ENCODE measurements at places on chromosomes 7 and 10.

DNA sequence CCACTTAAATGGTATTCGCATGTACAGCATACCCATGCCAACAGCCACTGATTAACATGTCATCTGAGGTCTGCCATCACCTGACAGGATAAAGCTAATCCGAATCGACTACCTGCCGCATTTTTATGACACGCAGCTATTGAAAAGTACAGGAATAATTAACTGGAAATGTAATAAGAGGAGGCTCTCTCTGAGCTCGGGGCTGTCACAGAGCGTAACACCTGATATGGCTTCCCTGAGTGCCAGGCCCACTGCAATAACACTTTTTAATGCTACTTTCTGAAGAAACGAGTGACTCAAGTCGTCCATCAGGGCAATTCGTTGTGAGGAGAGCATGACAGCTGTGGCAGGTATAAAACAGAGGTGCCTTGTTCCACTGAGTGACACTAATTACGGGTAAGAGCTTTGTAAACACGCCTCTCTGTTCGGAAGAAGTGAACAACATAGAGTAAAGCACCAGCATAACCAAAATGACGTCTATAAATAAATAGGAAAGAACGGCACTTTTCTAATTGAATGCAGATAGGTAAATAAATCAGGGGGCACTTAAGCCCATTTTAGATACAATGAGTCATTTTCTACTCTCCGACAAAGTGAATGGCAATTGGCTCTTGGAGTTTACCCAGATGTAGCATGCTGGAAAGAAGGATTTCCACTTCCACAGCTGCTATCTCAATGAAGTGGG lies 56.5 kb upstream of the CREB5 start:
- no peak for DNase-seq

- no peak for DNase-seq
These were observed 109.4 kb upstream of the PDCD4 start for GRCh38 chr10:110762109-110762848.

GRCh38 chr10:78203915-78204818 lies 170.5 kb downstream of the RPS24 start:
- DNase-seq: peak; percentile 36

- no peak for DNase-seq
These were observed 55.2 kb upstream of the GDF10 start for GRCh38 chr10:47244560-47245500.

DNA sequence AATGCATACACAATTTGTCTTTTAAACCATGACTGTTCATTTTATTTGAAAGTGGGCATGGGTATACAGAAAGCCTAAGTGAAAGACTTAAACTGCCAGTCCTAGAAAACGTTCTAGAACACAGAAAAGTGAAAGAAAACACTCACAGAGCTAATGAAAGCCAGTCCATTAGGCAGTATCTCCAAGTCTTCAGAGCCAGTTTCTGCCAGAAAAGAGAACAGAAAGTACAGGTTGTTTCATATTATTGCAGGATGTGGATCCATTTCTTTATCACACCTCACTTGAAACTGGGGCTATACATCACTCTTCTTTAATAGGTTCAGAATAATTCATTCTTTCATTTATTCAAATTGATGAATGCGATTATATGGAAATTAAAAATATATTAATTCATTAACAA lies 7.7 kb downstream of the PON1 start:
- no peak for DNase-seq

GRCh38 chr10:368579-369220 lies 233.4 kb downstream of the ZMYND11 start:
- DNase-seq: no peak

- no peak for DNase-seq
These were observed 2.2 kb upstream of the KNDC1 start for GRCh38 chr10:133157662-133158436.

DNA sequence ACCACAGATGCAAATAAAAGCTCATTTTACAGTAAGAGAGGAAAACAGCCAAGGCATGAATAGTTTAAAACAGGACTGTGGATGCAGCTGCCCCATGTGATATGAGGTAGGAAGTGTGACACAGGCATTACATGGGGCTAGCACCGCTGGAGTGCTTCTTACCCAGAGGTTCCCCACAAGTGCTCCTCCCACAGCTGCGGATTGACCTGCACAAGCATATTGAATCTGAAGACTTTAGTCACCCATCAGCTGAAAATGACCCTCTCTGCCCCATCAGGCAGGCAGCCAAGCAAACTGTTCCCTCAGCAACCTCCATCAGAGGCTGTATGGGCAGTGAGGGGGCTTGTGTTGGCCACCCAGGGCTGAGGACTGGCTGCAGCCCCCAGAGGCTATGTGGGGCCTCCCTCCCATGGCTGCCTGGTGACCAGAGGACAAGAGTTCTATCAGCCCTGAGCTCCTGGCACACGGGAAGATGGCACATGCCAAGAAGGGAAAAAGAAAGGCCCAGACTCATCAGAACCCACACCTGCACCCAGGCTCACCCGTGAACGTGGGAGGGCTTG lies 98.7 kb downstream of the TCERG1L start:
- DNase-seq: no peak

GRCh38 chr7:35576031-35576573 lies 118.8 kb downstream of the HERPUD2 start:
- DNase-seq: no peak

DNA sequence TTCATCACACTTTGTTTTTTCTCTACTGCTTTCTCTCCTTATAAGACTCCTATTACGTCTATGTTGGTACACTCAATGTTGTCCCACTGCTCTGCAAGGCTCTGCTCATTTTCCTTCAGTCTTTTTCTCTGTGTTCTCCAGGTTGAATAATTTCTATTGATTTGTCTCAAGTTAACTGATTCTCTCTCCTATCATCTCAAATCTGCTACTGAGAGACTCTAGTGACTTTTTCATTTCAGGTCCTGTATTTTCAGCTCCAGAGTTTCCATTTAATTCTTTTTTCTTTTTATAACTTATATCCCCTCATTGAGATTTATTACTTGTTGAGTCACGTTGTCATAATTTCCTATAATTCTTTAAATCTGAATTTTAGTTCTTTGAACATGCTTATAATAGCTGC lies 100.9 kb downstream of the RNLS start:
- DNase-seq: no peak

DNA sequence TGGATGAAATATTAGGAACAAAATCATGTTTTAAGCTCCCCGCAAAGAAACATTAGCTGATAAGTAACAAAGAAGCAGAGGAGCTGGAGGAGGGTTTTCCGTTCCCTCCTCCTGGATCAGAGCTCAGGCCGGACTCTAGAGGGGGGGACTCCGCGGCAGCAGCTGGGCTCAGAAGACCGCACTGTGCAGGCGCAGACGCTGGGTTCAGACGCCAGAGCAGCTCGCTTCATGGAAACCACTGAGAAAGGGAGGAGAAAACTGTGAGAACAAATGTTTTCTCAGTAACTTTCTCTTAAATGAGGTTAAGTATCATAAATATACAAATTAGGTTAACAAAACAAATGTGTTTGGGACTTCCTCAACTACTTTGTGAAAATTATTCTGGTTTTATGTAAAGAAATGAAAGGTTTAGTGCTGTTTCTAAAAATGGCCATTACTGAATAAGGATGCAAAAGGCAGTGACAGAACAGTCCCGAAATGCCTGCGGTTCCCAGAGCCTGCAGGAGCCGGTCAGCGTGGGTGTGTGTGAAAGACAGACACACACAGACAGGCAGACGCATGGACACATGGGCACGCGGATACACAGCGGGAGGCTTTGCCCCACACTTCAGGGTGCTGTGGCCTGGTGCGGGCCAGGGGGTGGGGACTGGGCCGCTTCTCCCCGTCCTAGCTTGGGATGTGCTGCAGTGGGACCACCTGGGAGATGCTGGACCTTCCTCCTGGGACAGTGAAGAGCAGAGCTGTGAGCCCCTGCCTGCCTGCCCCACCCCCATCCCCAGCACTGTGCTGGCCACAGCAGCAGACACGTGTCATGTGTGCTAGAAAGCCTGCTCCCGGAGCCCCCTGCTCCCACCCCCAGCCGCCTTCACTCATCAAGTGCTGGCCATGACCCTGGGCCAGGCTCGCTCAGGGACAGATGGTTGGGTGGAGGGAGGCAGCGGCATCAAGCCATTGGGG lies 20.3 kb upstream of the ADGRA1 start:
- peak; percentile 36 for DNase-seq

GRCh38 chr10:107264742-107265141 lies 100.2 kb upstream of the SORCS1 start:
- no peak for DNase-seq
